Activated CD4-positive, alpha-beta memory T cell treated with anti-CD3 and anti-CD28 coated beads for 36 hours (primary cell): ENCODE measurements at places on chromosomes 16 and 17. TPM values are rescaled to one million over a fixed set of nuclear protein-coding genes. Genes with fewer than 3 reads are reported as not detected.

- no peak for DNase-seq
Observed at GRCh38 chr17:60352071-60352470, 39.9 kb downstream of the USP32 start.

DNA sequence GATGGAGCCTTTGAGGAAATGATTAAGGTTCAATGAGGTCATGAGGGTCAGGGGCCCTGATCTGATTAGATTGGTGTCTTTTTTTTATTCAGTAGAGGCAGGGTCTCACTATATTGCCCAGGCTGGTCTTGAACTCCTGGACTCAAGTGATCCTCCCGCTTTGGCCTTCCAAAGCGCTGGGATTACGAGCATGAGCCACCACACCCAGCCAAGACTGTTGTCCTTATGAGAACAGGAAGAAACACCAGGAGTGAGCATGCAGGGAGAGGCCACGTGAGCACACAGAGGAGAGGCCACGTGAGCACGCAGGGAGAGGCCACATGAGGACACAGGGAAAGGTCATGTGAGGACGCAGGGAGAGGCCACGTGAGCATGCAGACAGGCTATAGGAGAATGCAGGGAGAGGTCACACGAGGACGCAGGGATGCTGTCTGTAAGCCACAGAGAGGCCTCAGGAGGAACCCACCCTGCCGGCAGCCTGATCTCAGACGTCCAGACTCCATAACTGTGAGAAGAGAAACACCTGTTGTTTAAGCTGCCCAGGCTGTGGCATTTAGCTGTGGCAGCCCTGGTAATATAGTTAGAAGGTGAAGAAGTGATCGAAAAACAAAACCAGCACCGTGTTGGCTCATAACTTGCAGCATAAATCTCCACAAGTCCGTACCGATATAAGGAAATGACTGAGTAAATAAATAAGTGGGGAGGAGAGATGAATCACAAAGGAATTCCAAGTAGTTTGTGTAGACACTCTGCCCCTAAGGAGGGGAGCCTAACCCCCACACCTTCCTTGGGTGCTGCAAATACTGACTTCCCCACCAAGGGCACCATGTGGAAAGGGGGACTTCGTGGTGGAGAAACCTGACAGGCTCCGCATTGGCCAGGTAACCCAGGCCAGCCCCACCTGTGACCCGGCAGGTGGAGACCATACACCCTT is 14.6 kb upstream of the CSNK1D start:
- no peak for DNase-seq

DNA sequence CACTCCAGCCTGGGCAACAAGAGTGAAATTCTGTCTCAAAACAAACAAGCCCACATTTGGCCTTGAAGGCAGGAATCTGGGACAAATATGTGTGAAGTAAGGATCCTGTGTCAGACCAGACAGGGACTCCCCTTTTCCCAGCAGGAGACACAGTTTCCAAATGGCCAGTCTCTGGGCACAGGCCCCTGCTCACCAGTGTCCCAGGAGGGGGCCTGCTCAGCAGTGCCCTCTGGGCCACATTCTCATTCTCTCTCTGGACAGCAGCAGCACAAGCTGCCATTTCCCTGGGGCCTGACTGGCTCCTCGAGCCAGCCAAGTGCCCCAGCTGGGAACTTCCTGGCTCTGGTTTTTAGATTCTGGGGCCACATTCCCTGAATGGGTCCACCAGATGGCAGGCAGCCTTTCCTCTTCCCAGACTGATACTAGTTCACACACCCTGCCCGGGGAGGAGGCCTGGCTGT is 11.7 kb upstream of the MNT start:
- no peak for DNase-seq

- DNase-seq: no peak
Observed at GRCh38 chr17:45942284-45942683, 47.9 kb downstream of the MAPT start.

DNA sequence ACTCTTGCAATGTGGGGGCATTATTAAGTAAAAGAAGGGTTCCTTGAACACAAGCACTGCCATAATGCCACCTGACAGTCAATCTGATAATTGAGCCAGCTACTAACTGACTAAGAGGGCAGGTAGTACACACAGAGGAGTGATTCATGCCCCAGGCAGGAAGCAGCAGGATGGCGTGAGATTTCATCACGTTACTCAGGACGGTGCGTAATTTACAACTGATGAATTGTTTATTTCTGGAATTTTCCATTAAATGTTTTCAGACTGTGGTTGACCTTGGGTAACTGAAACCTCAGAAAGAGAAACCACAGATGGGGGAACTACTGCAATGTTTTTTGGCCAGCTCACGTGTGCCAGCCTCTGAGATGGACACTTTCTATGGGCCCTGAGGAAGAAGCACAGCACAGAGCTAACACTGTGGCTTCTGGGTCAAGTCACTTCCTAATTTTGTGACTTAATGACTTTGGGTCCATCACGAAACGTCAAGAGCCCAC is 46.7 kb downstream of the C17orf67 start:
- peak; percentile 83 for DNase-seq

The NACA2 gene
- not detected for total RNA-seq
